ENCODE measurements at places on chromosomes 11 and 22.

- no peak for DNase-seq
Observed at GRCh38 chr11:115578275-115578674, 74.1 kb upstream of the CADM1 start.

- no peak for DNase-seq
Observed at GRCh38 chr22:10741210-10741609, 4786.8 kb upstream of the OR11H1 start.

DNA sequence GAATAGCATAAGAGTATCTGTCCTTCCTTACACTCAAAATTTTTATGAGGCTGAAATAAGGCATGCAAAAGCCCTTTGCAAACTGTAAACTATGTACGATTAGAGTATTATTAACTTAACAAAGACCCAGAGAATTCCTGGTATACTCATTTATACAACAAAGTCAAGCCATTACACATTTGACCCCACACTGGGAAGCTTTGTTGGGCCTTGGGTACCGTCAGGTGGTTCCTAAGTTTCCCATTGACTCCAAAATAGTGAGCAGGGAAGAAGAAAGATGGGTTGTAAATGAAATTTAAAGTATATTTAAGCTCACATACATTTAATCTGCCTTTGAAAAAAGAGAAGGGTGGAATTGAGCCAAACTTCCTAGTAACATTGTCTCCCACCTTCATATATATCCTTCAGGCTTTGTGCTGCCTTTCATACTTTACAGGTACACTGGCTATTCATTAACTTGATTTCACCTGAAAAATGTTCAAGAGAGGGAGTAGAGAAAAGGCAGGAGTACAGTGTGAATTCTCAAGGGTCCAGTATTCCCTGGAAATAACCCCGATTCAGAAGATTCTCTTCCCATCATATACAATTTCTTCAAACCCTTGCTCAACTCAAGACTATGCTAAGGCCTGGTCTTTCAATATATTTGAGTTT is 68.6 kb downstream of the SOX6 start:
- DNase-seq = no peak

DNA sequence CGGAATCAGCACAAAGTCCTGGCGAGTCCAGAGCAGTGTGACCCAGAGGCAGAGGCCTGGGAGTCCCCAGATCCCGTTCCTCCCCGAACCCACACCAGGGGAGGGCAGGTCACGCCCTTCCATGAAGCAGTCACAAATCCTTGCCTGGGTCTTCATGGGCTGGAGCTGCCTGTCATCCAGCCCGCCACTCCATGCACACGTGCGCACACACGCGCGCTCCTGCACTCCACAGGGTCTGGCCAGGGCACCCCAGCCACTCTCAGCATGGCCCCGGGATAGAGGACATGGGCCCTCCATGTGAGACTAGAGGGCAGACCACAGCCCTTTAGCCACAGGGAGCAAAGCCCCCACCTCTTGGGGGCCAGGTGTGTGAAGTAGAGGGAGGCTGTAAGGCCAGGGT is 5.7 kb upstream of the TNFRSF13C start:
- no peak for DNase-seq

DNA sequence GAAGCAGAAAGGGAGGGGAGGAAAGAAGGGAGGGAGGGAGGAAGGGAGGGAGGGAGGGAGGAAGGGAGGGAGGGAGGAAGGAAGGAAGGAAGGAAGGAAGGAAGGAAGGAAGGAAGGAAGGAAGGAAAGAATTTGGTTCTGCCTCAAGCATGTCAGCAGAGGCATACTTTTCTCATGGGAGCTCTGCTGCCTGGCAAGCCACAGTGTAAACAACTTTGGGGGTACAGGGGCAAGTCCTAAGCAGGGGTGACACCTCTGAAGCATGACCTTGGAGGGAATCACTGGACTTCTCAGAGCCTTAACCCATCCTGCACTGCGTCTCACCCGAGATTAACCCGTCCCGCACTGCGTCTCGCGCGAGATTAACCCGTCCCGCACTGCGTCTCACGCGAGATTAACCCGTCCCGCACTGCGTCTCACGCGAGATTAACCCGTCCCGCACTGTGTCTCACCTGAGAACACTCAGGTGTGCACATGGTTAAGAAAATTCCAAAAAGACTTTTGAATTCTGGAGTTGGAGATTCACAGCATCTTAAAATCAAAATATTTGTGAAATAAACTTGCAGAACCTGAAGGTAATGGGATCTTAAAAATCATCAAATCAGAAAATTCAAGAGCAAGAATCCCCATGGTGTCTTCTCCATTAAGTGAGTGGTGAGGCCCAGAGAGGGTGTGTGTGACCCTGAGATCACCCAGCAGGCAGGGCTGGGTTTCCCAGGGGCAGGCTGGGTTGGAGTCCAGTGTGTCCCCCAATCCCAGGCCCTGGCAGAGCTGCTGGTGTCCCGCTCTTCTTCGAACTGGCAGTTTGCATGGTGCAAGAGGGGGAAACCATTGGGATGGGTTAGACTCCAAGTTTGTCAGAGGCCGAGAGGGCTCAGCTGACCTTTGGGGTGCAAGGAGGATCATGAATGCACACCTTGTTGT is 190.4 kb downstream of the MN1 start:
- no peak for DNase-seq

DNA sequence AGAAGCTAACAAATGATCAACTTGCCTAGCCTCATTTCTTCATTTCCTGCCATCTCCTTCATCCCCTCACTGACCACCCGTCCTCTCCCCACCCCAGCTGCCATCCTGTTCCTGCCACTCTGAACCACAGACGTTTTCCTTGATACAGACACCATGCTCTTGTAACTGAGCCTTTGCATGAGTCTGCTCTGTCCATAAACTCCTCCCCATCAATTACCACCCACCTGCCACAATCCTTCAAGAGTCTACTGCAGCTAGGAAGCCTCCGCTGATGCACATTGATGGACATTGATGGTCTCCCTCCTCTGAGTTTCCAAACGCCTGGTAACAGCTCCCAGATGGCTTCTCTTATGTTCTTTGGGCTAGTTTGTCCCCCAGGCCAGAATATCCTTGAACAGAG is 193.8 kb downstream of the DBX1 start:
- no peak for DNase-seq

GRCh38 chr11:24833573-24833972 is 336.7 kb downstream of the LUZP2 start:
- no peak for DNase-seq

- no peak for DNase-seq
Observed at GRCh38 chr11:113133071-113133470, 171.9 kb downstream of the NCAM1 start.

Data from stimulated activated naive B cell treated with anti-CD40 and anti-IgM and Interleukin-4, amounts not matched to agents 10 μg/mL and 1 μg/mL and 100 μg/mL, for 72 hours (primary cell).